ENCODE measurements at places on chromosomes 2 and 18. TPM values are rescaled to one million over a fixed set of nuclear protein-coding genes. Genes with fewer than 3 reads are reported as not detected.

The WNT10A gene
- total RNA-seq, result 31.8 TPM

The CNTNAP5 gene
- not detected for total RNA-seq

The IHH gene
- total RNA-seq, result not detected

The ERCC3 gene
- total RNA-seq, result 65.6 TPM

The RNASEH1 gene
- 27.4 TPM for total RNA-seq

The PSTPIP2 gene
- total RNA-seq, result 0.51 TPM

The CERS6 gene
- total RNA-seq, result 5.3 TPM

The IGFBP5 gene
- not detected for total RNA-seq

Measured in activated B cell treated with CpG ODN at 0.5 μM for 24 hours (primary cell).